ENCODE measurements at places on chromosomes 1 and 21.
A peak's percentile ranks its signal among the peaks of the same experiment; 100 is the strongest.

DNA sequence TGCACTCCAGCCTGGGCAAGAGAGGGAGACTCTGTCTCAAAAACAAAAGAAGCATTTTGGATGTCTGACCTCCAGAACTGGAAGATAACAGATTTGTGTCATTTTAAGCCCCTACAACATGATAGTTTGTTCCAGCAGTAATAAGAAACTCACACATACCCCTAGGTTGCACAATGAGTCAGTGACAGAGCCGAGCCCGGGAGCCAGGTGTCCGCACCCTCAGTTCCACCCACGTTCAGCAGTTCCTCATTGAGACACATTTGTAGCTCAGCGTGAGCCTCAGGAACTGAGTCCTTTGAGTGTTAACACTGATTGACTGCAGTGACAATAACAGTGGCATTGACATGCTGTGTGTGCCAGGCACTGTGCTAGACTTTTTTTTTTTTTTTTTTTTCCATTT, 19.8 kb downstream of the LRRC38 start:
- DNase-seq, result no peak

GRCh38 chr1:239630767-239631166, 244.4 kb downstream of the CHRM3 start:
- DNase-seq, result no peak

DNA sequence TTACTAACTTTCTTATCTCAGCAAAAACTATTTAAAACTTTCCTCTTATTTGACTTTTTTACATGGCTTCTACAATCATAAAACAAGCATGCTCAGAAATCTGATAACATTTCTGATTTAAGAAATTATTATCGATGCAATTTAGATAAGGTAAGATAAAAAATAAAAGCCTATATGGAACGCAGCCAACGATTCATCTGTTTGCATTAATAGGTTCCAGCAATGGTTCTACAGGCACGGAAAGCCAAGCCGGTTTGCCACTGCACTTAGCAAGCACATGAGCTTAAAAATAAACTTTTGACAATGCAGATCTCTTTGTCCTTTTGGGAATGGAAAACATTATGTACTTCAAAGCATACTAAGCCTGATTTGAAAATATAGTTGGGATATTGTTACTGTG, 77.5 kb upstream of the KCNK2 start:
- no peak for DNase-seq

- DNase-seq, result peak; percentile 83
These were observed 334 bp downstream of the PRDM15 start for GRCh38 chr21:41878831-41879189.

DNA sequence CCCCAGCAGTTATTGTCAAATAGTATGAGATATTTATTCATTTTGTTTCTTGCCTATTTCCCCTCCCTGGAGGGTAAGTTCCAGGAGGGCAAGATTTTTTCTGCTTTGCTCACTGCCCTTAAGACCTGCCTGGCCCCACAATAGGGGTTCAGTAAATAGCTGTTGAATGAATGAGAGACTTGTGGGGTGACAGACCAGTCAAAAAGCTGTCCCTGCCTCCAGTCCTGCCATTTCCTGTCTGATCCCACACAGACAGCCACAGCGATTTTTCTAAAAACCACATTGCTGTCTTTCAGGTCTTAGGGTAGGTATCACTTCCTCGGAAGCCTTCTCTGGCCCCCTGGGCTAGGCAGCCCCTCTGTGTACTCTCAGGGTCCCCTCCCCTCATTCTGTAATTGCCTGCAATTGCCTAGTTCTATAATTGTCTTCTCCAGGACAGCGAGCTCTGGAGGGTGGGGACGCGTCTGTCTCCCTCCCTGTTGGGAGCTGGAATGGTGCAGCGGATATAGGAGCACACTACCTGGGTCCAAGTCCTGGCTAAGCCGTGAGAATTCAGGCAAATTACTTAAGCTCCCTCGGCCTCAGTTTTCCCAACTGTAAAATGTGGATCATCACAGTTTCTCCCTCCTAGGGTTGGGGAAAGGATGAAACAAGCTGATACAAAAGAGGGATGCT, 1.8 kb upstream of the EXTL1 start:
- DNase-seq, result no peak

- no peak for DNase-seq
These were observed 139.2 kb downstream of the NEK7 start for GRCh38 chr1:198295971-198296370.

GRCh38 chr1:54227091-54227602, 27.2 kb downstream of the MRPL37 start:
- no peak for DNase-seq

GRCh38 chr1:111739925-111740765, 950 bp upstream of the INKA2 start:
- no peak for DNase-seq

- no peak for DNase-seq
These were observed 109.5 kb upstream of the UBE2U start for GRCh38 chr1:64093941-64094340.

DNA sequence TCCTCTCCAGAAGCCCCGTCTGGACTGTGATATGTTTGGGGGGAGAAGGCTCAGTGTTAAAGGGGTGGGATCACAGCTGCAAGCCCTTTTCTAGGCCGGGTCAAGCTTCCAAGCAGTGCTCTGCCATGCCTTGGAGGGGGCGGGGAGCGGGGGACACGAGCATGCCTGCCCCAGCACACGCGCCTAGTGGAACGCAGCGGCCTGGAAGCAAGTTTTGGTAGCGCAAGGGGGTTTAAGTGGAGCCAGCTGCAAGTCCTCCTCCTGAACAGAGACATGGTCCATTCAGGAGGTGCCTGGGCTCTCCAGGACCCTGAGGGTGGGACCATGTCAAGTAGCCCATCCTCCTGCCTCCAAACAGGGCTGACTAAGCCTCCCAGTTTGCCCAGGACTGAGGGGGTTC, 112.2 kb downstream of the CASZ1 start:
- DNase-seq, result no peak

GRCh38 chr1:199954699-199955098, 72.8 kb upstream of the NR5A2 start:
- no peak for DNase-seq

- no peak for DNase-seq
These were observed 7.9 kb upstream of the SMIM12 start for GRCh38 chr1:34867415-34867814.

GRCh38 chr1:7519181-7519860, 251.8 kb upstream of the VAMP3 start:
- DNase-seq, result no peak

DNA sequence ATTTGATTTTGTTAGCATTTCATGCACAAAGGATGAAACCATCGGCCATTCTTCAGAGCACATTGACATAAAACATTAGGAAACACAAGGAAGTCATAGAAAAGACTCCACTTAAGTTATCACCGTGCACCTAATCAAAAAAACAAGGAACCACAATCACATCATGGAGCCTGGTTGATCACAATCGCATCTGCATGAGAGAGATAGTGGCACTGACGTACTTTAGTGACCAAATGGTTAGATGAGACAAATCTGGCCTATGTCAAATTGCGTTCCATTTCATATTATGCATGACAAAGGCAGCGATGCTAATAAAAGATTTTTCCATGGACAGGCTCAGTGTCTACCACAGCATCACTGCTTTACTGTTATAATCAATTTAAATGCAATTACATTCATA, 571.8 kb upstream of the ADGRL2 start:
- DNase-seq, result no peak

DNA sequence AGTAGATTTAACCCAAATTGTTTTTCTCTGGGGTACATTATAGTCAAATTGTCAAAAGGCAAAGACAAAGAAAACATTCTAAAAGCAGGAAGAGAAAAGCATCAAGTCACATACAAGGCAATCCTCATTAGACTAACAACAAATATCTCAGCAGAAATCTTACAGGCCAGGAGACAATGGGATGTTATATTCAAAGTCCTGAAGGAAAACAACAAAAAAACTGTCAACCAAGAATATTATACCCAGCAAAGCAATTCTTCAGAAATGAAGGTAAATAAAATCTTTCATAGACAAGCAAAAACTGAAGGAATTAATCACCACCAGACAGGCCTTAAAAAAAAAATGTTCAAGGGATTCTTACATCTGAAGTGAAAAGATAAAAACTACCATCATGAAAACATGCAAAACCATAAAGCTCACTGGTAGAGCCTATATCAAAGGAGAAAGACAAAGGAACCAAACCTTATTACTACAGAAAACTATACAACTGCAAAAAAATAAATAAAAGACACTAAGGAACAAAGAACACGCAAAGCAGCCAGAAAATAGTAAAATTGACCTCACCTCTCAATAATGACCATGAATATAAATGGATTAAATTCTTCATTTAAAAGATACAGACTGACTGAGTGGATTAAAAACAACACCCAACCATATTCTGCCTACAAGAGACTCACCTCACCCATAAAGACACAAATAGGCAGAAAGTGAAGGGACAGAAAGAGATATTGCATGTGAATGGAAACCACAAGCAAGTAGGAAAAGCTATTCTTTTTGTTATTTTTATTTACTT, 113.8 kb upstream of the ZC3H11B start:
- DNase-seq, result no peak

DNA sequence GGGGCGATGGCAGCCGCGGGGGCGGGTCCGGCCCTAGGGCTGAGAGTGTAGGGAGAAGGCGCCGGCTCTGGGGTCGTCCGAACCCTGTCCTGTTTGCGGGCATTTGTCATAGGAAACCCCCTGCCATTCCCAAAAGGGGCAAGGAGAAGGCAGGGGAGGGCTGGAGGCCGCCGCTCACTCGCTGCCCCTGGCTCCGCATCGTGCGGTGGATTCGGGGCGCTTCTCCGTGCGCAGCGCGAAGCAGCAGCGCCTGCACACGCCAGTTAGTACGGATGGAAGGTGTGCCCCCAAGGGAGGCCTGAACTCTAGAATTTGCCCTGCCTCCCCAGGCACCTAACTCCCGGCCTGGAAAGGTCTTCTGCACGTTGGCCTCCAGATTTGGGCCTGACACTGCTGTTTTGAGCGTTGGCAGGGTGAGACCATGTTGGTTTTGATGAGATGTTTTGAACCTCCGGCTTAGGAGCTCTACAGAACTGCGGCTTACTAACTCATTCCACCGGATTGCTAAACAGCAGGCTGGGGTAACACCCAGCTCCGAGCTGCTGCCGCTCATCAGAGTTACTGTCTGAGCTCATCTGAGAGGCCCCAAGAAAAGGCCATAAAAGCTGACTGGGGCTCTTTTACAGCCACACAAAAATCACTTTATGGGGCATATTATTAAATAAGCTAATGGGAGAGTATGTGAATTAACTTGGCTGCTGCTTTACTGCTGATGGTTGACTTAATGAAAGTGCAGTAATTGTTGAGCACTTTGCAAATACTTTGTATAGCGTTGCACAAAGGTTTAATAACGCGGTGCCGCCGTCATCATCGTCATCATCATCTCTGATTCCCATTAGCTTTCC, 987 bp downstream of the GPR137B start:
- no peak for DNase-seq

- no peak for DNase-seq
These were observed 60.0 kb upstream of the AJAP1 start for GRCh38 chr1:4594286-4594991.

DNA sequence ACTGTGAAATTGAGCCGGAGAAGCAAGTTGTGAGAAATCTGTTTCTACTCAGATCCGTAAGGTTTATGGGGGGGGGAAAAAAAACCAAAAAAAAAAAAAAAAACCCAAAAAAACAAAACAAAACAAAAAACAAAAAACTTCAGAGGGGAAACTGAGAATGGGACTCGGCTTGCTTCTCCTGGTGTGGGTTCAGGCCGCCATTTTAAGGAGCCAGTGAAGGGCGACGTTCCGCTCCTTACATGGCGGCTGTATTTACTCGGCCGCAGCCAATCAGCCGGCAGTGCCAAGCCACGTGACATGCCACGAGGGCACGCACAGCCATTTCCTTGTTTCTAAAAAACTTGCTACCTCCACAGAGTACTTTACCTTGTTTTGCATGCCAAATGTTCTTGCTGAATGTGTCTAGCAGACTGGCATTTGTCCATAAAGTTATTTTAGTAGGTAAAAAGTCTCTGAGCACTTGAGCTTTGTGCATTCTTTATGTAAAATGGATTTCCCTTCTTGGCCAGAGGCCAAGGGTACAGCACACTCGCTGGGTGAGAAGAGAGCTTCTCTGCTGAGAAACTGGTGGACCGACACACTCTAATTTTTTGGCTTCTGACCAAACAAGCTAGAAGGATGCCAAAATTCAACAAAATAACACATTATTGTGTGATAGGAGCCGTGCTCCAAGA, 101.8 kb downstream of the NFIA start:
- DNase-seq, result no peak

DNA sequence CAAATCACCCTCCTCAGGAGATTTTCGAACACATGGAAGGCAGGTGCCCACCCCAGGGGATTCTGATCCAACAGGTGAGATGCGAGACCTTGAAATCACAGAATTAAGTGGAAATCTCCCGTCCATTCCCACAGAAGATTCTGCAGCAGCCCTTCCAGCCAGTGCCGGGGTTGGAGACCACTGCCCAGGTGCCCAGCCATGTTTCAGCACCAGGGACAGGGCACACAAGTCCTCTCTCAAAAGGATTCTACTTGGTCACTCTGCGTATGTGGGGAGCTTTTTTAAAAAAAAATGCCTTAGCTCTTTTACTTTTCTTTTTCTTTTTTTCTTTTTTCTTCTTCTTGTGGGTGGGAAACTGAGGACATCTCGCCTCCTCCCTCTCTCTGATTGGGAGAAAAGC, 80.7 kb downstream of the VWA5B1 start:
- no peak for DNase-seq

DNA sequence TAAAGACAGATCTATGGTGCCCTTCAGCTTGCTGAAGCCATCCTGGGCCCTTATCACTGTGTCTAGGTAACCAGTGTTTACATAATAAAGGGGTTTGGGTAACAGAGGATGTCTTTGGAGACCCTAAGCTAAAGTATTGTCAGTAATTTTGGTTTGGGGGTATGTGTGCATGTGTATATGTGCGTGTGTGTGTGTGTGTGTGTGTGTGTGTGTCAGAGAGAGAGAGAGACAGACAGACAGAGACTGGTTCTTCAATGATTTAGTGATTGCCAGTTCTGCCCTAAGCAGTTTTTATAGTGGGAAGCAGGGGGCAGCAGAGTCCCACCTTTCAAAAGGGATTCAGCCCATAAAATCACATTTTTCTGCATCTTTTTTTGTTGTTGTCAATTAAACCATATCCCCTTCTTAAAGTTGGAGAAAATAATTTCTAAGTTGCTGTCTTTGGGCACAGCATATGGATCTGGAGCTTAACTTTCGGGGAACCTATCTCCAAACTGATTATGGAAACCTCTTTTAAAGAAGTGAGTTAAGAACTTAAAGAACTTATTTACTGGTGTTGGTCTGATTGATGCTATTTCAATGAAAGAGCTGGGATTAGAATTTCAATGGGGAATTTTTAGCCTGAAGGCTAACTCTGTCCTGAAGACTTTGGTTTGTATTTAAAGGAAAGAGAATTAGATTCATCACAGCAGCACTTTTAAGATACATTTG, 51.1 kb downstream of the ZNF326 start:
- DNase-seq, result no peak

DNA sequence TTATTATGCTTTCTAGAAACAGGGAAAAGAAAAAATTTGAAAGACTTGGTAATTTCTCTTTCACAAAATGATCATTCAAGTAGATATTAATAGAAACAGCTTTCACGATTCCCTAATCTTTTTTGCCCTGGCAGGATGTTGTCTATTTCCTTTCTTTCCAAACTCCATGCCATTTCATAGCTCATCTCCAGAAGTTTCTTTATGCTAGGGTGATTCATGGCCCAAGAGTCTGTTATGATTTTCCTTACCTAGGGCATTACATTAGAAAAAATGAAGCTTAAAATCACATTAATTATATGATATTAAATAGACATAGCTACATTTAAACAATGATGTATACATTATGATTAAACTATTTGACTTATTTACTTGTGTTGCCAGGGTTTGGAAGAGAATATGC, 762.1 kb downstream of the LTN1 start:
- DNase-seq, result no peak

GRCh38 chr1:247111700-247112478, 7.7 kb upstream of the ZNF669 start:
- no peak for DNase-seq

Data from NCI-H2107 (cell line).